Mammary epithelial cell (primary cell): ENCODE measurements at places on chromosomes 4 and X. TPM values are rescaled to one million over a fixed set of nuclear protein-coding genes. Genes with fewer than 3 reads are reported as not detected.

The TEX13C gene
- polyA plus RNA-seq = not detected

The DSPP gene
- polyA plus RNA-seq = not detected

The SMPX gene
- not detected for polyA plus RNA-seq

The FAM9B gene
- not detected for polyA plus RNA-seq

The NSG1 gene
- polyA plus RNA-seq = 41.0 TPM

The EFHC2 gene
- polyA plus RNA-seq = 0.18 TPM

The DCK gene
- 7.9 TPM for polyA plus RNA-seq

The HS6ST2 gene
- polyA plus RNA-seq = 0.15 TPM

The HELT gene
- not detected for polyA plus RNA-seq
